Lower leg skin (tissue), 4 donors: ENCODE measurements at places on chromosomes 2 and 18. TPM values are rescaled to one million over a fixed set of nuclear protein-coding genes. Genes with fewer than 3 reads are reported as not detected.

The HOXD10 gene
- total RNA-seq = 1.4 TPM

The CCDC141 gene
- total RNA-seq = 0.17 TPM

The NOSTRIN gene
- total RNA-seq = 6.5 TPM

The LYG2 gene
- 9.6 TPM for total RNA-seq

The ERBB4 gene
- total RNA-seq = 0.69 TPM

The THSD7B gene
- not detected for total RNA-seq

The VWC2L gene
- total RNA-seq = not detected

The ITPRIPL1 gene
- total RNA-seq = 0.51 TPM

The SOCS6 gene
- total RNA-seq = 17.8 TPM

The CCBE1 gene
- total RNA-seq = 3.2 TPM

The TMEM17 gene
- 0.80 TPM for total RNA-seq

The NAT8 gene
- not detected for total RNA-seq

GRCh38 chr2:159126432-159127022, 158.1 kb downstream of the TANC1 start:
- DNase-seq = no peak

- DNase-seq = peak; percentile 45
These were observed 7.6 kb upstream of the ZFAND2B start for GRCh38 chr2:219198974-219199373.

DNA sequence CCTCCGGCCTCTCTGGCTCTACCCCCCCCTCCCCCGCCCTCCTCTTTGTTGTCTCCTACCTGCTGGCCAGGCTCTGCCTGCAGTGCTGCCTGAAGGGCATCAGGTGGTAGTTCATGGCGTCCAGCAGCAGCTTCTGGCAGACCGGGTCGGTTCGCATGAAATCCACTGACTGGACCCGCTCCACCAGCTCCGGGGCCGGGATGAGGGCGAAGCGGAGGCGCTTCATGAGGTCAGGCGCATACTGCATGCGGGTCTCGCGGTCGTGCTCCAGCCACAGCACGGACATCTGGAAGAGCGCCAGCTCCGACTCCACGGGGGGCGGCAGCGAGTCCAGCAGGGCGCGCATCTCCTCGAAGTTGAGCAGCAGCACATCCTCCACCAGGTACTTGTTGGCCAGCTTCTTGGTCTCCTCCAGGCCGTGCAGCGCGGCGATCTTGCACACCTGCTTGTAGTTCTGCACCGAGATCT, 3.2 kb downstream of the KLHL14 start:
- DNase-seq = no peak

- DNase-seq = no peak
These were observed 79.0 kb downstream of the ALPK2 start for GRCh38 chr18:58549814-58550339.

DNA sequence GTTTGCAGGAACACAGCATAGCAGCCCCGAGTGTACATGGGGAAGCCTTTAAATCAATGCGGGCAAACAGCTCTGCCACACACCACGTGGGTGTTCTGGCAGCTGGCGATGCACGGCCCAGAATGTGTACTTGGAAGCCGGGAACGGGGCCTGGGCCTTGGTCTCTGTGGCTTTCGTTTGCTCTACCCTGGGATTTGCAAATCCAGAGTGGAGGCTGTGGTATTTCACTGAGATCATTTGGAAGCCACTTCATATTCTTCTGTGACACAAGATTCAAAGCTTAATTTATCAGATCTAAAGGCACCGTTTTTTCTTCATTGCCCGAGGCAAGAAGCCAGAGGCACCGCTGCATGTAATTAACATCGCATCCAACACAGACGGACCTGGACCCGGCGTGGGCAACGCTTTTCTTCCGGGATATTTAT, 246.3 kb upstream of the MYT1L start:
- peak; percentile 77 for DNase-seq

GRCh38 chr2:203440671-203441070, 94.4 kb downstream of the RAPH1 start:
- DNase-seq = no peak

GRCh38 chr2:20224164-20224715, 690 bp downstream of the SDC1 start:
- DNase-seq = no peak

DNA sequence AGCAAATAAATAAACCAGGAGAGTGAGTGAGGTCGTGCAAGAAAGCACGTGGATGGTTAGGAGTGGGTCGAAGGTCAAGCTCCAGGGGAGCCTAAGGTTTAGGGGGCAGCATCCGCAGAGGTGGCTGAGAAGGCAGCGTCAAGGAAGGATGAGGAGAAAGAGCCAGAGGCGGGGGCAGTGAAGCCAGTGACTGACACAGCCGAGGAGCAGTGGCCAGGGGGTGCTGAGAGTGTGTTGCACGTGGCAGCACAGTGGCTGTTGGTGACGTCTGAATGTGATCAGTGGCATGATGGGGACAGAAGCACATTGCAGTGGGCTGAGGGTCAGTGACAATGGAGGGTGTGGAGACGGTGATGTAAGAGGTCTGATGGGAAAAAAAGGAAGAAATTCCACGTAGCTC, 13.7 kb upstream of the FHL2 start:
- DNase-seq = no peak

- DNase-seq = no peak
These were observed 28.9 kb downstream of the SPIRE1 start for GRCh38 chr18:12628706-12629702.

DNA sequence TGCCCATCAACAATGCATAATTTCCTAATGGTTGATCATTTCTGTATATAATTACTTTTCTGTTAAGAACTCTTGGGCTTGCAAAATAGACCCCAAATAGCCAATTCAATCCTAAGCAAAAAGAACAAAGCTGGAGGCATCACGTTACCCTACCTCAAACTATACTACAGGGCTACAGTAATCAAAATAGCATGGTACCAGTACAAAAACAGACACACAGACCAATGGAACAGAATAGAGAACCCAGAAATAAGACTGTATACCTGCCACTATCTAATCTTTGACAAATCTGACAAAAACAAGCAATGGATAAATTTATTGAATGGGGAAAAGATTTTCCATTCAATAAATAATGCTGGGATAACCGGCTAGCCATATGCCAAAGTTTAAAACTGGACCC, 78.8 kb downstream of the NR4A2 start:
- DNase-seq = no peak

- DNase-seq = peak; percentile 70
These were observed 69.6 kb upstream of the RAB6C start for GRCh38 chr2:129909651-129910418.

GRCh38 chr2:100041946-100042345, 100.4 kb downstream of the AFF3 start:
- no peak for DNase-seq

DNA sequence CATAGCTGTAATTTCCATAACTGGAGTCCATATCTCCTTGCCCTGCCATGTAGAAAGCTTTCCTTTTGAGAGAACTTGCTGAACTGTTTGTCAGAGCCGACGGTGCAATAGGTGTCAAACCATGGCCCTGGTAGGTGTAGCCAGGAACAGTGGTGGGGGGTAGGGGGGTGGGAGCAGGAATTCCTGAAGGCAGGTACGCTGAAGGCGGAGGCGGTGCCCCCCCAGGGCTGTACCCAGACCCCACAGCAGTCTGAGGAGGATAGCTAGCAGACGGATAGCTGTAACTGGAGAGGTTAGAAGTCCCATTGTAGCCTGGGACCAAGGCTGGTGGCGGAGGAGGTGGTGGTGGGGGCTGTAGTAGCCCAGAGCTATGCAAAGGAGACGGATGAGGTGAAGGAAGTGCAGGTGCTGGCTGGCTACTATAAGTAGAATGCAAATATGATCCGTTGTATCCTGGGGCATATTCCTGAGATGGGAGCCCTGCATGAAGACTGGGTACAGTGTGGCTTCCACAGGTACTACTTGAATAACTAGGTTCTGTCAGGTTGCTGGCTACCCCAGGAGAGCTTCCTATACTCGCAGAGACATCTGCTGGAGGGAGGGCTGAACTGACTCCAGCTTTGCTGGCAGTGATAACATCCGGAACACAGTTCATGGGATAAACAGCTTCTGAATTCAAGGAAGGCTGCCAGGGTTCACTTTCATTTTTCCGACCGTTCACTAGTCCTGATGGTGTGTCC, 124.8 kb downstream of the FIGN start:
- no peak for DNase-seq

- no peak for DNase-seq
These were observed 73.9 kb downstream of the SDC1 start for GRCh38 chr2:20150806-20151571.

- DNase-seq = no peak
These were observed 479 bp downstream of the RAB11FIP5 start for GRCh38 chr2:73112026-73112912.

- no peak for DNase-seq
These were observed 52.2 kb upstream of the TGIF1 start for GRCh38 chr18:3397786-3398185.

DNA sequence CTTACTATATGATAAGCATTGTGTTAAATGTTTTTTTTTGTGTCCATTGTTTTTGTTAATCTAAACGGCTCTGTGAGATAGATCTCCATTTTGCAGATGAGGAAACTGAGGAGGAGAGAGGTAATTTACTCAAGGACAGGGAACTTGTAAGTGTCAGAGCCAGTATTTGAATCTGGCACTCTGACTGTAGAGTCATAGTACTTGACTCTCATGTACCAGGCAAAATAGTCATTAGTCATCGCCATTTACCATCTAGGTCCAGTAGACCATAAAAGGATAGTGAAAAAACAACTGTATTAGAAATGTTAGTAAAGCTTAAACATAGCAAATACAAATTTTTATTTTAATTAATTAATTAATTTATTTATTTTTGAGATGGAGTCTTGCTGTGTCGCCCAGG, 4.8 kb downstream of the PSMD14 start:
- no peak for DNase-seq

DNA sequence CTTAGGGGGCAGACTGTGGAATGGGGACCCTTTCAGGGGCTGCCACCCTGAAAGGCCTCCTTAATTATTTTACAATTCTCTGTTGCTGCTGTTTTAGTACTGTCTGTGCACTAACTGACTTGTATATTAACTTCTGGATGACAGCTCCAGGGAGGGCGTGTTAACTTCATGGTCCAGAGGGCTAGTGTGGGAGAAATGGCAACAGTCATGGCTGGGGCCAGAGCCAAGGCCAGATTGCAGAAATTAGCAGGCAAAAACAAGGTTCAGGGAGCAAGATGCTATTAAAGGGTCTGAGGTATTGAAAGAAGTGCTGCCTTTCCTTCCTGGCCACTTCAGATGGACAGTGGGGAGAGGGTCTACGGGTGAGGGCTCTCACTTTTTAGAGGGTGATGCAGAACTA, 9.1 kb downstream of the WIPF1 start:
- no peak for DNase-seq

DNA sequence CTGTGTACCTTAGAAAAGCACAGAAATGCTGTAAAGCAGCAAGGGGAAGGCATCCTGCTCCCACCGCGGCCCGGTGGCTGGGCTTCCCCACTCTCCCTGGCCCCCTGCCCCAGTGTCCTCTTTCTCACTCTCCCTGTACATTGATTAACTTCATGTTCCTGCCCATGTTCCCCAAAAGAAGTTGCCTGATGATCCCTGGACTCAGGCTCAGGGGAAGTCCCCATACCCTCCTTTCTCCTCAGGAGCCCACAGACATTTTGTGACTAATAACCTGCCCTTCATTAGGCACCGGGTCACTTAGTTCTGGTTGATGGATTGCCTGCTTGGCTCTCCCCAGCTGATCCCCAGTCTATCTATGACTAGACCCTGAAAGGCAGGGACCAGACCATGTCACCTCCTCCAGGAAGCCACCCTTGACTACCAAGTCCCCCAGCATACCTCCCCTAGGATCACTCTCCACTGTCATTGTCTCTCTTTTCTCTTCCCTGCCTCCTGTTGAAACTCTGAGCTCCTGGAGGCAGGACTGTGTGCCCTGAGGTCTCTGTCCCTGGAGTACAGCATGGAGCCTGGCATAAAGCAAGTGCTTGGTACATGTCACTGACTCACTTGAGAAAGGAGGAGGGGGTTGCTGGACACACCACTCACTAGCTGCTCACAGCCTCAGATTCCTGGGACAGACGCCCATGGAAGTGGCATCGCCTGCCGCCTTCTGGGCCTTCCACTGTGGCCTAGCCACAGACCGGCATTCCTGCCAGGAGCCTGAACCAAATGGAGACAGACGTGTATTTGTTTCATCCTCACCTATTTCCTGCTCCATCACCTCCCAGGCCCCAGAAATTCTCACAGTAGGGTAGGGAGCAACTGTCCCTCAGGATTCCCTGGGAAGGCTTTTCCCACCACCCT, 13.5 kb downstream of the MALL start:
- DNase-seq = no peak

DNA sequence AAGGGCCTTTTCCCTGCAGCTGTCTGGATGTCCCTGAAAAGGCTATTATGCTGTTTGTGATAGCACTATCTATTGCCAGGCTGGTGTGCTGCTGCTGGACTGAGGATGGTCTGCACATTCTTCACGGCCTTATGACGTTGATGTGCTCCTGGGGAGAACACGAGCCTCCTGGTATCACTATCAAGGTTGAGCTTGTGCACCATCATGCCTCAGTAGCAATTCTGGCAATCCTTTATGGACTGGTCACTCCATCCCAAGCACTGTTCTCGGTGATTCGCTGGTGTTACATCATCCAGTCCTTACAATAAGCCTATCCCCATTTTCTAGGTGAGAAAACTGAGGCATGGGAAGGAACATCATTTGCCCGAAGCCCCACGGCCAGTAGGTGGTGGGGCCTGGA, 18.2 kb upstream of the CCBE1 start:
- DNase-seq = no peak

DNA sequence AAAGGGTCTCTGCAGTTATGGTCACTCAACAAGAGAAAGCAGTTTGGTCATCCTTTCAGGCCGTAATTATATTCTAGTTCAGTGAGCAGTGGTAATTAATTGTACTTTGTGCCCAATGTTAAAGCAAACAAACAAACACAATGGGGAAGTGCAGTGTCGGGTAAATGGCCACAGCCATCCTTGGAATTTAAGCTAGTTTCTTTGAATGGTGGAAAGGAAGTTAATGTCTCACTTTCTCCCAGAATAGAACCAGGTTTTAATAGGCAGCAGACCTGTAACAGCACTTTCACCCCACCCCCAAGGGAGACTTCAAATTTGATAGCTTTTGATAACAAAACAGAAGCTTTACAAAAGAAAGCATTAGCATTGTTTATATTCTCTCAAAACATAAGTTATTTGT, 20.0 kb upstream of the ITGAV start:
- no peak for DNase-seq

DNA sequence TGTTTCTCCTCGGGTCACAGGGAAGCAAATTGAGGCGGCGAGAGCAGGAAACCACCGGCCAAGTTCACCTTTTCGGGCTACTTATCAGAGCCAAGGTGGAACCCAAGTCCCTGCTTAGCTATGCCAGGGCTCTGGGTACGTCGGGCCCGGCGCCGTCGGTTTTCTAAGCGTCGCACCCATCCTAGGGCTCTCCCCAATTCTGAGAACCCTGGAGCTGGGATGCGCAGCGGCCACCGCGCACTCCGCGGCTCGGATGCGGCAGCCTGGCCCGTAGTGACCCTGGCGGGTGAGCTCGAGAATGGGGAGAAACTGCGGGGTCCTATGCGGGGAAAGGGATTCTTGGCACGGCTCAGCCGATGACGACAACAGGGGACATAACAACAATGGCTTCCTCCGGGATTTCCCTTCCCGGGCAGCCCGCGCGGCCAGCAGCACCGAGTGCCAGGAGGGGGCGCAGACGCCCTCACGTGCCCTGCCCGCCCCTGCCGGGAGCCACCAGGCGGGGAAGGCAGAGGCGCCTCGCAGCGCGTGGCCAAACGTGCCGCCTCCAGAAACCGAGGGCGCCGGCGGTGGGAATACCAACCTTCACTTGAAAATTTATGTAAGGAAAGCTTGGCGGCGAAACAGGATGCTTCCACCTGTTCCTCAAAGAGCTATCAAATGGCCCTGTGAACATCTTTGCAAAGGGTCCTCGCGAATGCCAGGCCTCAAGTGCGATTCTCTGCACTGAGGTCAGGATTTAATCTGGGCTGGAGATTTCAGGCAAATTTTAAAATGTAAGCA, 2.1 kb upstream of the SLC30A3 start:
- no peak for DNase-seq

- no peak for DNase-seq
These were observed 748 bp downstream of the FMNL2 start for GRCh38 chr2:152335726-152336118.
